ENCODE measurements at places on chromosomes 4 and X.

DNA sequence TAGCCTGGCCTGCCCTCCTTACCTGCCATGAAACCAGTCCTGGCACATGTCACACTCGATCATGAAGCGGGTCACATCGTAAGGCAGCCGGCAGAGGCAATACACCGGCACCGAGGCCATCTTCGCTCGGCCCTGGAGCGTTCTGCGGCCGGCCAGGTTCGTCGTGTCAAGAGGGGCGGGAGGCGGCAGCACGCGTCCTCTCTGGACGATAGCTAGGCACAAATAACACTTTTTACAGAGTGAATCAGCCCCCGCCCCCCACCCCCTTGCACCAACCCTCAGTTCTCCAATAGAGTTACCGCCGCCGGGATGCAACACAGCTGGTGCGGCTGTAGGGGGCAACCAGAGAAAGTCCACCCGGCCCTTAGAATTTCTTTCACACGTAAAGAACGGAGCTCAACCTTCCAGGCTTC, 1.7 kb downstream of the PHF8 start:
- DNase-seq: no peak

GRCh38 chr4:54082168-54082567, 17.8 kb upstream of the CHIC2 start:
- DNase-seq: no peak

- DNase-seq: no peak
Measured at GRCh38 chr4:75284831-75285230, 229.4 kb downstream of the RCHY1 start.

DNA sequence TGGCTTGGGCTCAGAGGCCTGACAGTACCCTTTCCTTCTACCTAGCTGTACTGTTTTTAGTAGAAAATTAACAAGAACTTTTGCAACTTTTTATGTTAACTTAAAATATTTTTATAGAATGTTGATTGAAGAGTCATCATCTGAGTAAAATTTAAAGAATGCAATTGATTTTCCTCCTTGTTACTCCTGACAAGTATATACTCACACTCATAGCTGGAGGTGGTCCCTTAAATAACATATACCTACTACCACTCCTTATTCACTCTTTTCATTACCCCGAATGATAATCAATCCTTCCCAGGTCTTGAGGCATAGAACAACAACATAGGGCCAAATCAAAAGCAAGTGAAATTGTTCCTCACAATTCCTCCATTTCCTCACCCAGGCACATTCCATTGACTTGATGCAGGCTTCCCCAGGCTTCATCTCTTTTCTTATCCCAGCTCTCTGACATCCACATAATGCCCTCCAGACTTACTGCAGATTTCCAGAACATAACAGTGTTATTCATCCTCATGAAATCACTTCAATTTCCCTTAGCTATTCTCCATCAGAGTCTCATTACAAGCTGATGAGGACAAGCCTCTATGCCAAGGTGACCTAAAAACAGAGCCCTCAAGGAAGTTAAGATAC, 73.2 kb upstream of the ANXA10 start:
- no peak for DNase-seq

Data from cortex of kidney (tissue), 1 donor.